ENCODE measurements at places on chromosomes 3 and 15.

GRCh38 chr15:90970274-90970673, 15.6 kb downstream of the RCCD1 start:
- no peak for DNase-seq

GRCh38 chr3:9133656-9134055, 115.8 kb downstream of the SRGAP3 start:
- no peak for DNase-seq

DNA sequence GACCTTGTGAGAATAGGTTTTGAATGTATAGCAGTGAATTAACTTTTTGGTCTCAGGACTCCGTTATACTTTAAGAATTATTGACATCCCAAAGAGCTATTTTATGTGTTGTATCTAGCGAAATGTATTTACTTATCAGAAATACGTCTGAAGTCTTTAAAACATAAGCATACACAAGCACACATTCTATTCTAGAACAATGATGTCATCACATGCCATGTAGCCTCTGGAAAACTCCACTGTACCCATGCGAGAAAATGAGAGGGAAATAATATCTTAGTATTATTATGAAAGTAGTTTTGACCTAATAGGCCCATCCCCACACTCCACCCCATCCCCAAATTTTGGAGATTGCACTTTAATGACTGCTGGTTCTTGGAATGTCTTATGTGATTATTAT, 1.5 kb downstream of the POLR2M start:
- no peak for DNase-seq

- DNase-seq = peak; percentile 20
Observed at GRCh38 chr15:40307421-40308211, at the start of gene PLCB2. PLCB2 (minus strand) TSS chr15:40307935; CDS start chr15:40307672, 263 bp downstream.

GRCh38 chr15:82543160-82543559, 2.9 kb upstream of the RPS17 start:
- DNase-seq = no peak

- DNase-seq = no peak
Observed at GRCh38 chr15:72978223-72978622, 74.0 kb upstream of the NEO1 start.

DNA sequence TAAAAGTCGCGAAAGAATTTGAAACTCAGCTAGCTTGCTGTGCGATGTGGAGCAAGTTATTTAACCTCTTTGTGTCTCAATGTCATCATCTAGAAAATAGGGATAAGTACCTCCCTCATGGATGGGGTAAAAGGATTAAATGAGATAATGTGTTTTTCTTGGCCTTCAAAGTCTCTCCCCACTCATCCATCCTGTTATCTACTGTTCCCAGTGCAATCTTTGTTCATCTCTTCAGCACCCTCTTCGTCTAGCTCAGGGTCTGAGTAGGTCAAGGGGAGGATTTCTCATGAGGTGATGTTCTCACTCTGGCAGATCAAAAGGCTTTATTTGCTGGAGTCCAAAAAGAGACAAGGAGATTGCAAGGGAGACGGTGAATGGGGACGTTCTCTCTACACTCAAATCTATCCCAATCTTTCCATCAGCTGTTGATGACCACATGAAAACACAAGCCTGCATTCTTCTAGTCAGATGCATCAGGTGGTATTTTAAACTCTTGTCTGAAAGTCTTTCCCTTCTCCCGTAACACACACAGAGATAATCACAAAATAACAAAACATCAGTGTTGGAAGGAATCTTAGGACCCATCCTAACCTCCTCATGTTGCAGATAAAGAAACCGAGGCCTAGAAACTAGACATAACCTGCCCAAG, 1.3 kb downstream of the MESD start:
- DNase-seq = no peak

DNA sequence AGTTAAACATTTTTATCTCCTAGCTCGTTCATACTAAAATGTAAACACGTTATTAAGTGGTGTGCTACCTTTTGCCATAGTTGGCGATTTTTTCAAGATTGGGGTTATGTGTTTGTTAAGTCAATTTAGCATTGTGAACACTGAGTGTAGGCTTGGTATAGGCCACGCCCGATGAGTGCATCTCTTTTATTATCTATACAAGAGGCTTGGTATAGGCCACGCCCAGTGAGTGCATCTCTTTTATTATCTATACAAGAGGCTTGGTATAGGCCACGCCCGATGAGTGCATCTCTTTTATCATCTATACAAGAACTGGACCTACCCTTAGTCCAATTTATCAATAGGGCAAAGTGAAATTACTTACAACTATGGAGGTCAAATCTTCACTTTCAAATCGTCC, 70.4 kb downstream of the NIPA2 start:
- no peak for DNase-seq

DNA sequence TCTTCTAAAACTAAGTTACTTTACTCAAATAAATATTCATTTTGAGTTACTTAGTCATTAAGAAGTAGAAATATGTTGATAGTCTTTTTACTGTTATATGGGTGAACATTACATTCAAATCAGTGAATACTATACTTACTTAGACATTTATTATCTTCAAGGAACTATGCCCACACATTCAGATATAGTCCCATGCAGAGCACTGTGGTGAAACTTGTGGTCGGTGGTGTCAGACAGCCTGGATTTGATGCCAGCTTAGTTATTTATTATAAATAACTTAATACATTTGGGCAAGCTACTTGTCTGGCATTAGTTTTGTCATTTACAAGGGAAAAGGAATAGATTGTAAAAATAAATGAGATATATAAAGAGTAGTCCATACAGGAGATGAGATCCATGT, 149.5 kb downstream of the RAP2B start:
- DNase-seq = no peak

DNA sequence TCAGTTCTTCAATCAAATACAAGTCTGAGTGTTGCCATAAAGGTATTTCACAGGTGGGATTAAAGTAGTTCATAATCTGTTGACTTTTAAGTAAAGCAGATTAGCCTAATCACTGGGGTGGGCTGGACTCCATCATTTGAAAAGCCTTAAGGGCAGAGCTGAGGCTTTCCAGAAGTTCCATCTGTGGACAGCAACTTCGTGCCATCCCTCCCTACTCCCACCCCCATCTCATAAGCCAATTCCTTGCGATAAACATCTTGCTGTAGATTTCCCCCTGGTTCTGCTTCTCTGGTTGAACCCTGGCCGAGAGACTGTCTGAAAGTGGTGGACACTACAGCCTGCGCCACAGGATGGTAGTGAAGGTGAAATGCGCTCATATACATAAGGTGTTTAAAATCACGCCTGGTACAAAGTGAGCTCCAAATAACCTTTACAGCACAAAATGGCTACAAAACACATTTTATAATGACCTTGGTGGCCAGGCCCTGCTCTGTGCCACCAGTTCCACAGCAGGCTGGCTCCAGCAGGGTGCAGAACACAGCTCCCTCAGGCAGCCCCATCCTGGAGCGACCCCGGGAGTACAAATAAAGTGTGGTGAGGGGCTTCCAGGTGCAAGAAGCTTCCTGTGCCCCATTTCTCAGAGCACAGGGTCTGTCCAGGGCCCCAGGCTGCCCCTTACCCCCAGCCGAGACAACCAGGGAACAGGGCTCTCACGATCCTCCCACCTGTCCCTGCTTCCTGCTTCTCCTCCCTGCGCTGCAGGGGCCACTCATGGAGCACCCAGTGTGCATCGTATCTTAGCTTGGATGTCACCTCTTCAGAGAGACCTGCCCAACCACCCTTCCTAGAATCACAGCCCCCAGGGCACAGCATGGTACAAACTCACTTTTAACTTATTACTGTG, 25.8 kb upstream of the GATA2 start:
- DNase-seq = no peak

DNA sequence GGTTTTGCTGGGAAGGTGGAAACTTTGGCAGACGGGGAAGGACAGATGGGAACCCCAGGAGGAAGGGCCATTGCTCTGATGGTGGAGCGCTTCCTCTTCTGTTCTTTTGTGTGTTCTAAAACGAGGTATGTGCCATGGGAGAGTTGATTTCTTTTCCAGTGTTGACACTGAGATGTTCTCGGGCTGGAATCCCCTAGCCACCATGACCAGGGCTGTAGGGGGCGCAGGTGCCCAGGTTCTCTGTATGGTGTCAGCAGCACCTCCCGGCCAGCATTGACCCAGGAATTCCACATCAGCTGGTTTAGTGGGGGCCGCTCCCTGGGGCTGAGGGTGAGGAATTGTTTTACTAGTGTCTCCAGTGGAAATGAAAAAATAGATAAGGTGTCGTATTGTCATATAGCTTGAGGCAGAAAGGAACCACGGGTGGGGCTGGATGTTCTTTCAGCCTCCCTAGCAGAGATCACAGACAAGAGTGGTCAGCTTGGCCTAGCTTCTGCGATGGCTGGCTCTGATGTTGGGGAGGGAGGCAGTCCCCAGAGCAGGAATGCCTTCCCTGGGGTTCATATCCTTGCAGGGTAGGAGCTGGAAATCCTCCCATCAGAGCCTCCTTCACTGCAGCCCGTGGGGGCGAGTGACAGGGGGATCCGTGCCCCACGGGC, 34.2 kb upstream of the ACAD9 start:
- no peak for DNase-seq

- DNase-seq = no peak
Observed at GRCh38 chr3:134754768-134755559, 40.1 kb upstream of the EPHB1 start.

GRCh38 chr3:164539215-164539614, 539.1 kb downstream of the SI start:
- no peak for DNase-seq

GRCh38 chr15:33587773-33588172, 277.0 kb downstream of the RYR3 start:
- DNase-seq = no peak

GRCh38 chr3:22748453-22749045, 454.6 kb upstream of the UBE2E2 start:
- DNase-seq = no peak

DNA sequence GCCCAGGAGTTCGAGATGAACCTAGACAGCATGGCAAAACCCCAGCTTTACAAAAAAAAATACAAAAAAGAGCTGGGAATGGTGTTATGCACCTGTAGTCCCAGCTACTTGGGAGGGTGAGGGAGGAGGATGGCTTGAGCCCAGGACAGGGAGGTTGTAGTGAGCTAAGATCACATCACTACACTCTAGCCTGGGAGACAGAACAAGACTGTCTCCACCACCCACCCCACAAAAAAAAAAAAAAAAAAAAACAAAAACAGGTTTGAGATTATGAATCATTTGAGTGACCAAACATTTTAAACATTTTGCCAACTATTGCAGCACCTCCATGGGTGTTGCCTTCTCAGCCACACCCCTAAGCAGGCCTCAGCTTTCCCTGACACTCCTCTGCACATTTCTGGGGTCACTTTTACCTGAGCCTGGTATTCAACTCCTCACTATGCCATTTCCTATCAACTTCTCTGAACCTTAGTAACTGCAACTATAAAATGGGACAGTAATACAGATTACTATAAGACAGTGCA, 41.8 kb downstream of the IL5RA start:
- no peak for DNase-seq

DNA sequence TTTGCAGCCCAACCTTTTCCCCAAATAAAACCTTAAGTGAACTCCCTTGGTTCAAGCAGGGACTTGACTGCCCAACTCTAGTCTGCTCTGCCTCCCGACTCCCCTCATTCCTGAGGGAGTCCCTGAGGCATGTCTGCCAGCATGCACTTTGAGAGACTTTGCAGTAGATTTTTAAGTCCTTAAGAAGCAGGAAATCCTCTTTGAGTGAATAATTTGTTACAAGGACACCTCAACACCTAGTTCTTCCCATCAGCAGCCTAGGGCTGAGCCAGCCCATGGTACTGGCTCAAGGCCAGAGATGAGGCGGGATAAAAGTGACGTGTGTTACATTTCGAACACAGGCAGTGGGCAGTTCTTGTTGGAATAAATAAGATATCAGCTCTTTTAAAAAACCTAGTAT, 204.3 kb upstream of the SLC2A2 start:
- no peak for DNase-seq

DNA sequence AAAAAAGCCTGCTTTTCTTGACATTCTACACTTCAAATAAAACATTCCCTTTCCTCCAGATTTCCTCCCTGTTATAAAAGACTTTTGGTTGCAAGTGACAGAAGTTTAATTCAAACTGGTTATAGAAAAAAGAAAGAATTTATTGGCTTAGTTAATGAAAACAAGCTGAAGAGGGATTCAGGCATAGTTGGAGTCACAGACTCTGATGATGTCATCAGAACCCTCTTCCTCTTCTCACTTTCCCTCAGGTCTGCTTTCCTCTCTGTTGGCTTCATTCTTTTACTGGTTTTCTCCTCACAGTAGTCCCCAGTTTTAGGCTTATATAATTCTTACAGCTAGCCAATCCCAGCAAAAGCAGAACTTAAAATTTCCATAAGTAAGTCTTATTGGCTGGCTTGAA, 32.0 kb upstream of the MBNL1 start:
- DNase-seq = no peak

- no peak for DNase-seq
Observed at GRCh38 chr3:183488343-183488742, 59.9 kb upstream of the MCF2L2 start.

- DNase-seq = no peak
Observed at GRCh38 chr3:16647668-16648067, 42.4 kb upstream of the DAZL start.

- DNase-seq = no peak
Observed at GRCh38 chr15:56208641-56209155, 35.0 kb downstream of the RFX7 start.

DNA sequence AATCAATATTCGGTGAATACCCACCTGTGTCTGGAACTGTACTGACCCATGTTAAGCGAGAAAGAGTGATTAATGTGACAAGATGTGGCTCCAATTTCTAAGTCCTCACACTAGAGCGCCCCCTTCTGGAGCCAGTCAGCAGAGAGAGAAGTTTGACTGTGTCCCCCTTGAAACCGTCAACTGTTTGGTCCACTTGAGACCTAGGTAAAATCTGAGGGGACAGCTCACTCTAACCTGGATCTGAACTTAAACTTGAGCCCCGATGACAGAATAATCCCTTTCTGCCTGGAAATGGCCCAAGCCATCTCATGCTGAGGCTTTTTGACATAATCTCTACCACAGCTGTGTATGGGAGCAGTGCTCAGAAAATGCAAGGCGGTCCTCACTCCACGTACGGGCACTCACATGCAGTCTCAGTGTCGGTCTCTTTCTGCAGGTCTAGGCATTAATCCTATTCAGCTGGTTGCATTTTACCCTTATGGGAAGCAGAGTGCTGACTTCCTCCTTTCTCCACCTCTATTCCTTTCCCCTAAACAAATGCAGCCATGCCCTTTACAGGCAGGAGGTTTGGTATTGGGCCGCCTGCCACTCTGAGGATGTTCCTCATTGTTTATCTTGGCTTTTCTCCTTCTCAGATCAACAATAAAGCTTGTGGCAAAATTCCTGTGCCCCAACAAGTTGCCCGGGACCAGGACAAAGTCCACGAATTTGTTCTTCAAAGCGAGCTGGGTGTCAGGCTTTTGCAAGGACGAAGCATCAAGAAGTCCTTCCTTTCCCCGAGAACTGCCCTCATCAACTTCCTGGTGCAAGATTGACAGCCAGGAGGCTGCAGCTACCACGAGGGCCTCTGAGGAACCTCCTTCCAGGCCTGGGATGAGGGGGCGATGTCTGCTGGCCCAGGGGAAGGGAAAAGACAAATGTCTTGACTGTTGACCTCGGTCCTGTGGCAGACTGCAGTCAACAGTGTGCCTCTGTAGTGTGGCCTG, 47.5 kb upstream of the LIMD1 start:
- DNase-seq = no peak
